ENCODE measurements at places on chromosomes 11 and 22. TPM values are rescaled to one million over a fixed set of nuclear protein-coding genes. Genes with fewer than 3 reads are reported as not detected.

SAA1 gene
- total RNA-seq = 161 TPM

- H3K36me3 ChIP-seq = no peaks in the 10 kb centered on the region
- H3K27me3 ChIP-seq = no peaks in the 10 kb centered on the region
- H3K4me1 ChIP-seq = peaks cover under 1% of the 10 kb centered on the region
Measured at GRCh38 chr11:12535321-12535720, 138.9 kb upstream of the TEAD1 start.

GRCh38 chr11:117570701-117571100 is 226.3 kb downstream of the DSCAML1 start:
- no peaks in the 10 kb centered on the region for H3K36me3 ChIP-seq
- H3K27me3 ChIP-seq = no peaks in the 10 kb centered on the region
- H3K4me3 ChIP-seq = no peak overlapping the region
- no peak overlapping the region for H3K27ac ChIP-seq

GRCh38 chr11:106386519-106386918 is 309.1 kb downstream of the AASDHPPT start:
- DNase-seq = no peak
- H3K4me1 ChIP-seq = no peaks in the 10 kb centered on the region
- H3K27ac ChIP-seq = no peak overlapping the region
- H3K36me3 ChIP-seq = no peaks in the 10 kb centered on the region

RHOD gene
- 19.4 TPM for total RNA-seq

- no peak overlapping the region for H3K4me3 ChIP-seq
- H3K36me3 ChIP-seq = no peaks in the 10 kb centered on the region
- H3K4me1 ChIP-seq = no peaks in the 10 kb centered on the region
- no peak overlapping the region for H3K27ac ChIP-seq
- no peak for DNase-seq
Measured at GRCh38 chr22:48318173-48318572, 1509.5 kb downstream of the BRD1 start.

FSHB gene
- total RNA-seq = not detected

DNA sequence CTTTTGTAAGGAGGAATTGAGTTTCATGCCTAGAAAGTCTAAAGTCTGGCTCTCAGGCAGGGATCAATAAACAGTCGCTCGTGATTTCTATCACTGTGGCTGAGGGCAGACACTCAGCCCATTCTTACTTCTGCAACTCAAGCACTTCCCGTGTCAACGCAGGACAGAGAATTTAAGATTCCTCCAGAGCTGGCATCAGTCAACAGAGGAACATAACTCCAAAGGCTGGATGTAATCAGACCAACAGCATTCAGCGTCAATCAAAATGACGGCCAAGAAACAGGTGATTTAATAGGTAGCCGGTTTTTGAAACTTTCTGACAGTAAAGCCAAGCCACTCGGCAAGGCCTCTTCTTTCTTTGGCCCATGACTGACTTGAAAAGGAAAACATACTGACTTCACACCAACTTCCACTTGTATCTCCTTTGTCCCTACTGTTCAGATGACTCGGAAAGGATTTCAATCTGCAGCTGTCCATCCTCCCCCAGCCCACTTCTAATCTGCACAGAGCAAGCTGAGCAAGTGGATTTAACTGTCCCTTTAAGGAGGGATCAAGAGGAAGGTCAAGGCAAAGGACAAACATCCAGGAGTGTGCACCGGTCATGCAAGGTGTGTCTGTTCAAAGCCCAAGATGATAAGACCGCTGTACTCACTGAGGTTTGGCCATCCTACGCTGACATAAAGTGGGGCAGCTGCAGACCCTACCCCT is 9.5 kb downstream of the VPS37C start:
- peak; percentile 15 for DNase-seq
- no peaks in the 10 kb centered on the region for H3K27me3 ChIP-seq
- no peak overlapping the region for H3K27ac ChIP-seq
